ENCODE measurements at places on chromosomes 4 and X.

DNA sequence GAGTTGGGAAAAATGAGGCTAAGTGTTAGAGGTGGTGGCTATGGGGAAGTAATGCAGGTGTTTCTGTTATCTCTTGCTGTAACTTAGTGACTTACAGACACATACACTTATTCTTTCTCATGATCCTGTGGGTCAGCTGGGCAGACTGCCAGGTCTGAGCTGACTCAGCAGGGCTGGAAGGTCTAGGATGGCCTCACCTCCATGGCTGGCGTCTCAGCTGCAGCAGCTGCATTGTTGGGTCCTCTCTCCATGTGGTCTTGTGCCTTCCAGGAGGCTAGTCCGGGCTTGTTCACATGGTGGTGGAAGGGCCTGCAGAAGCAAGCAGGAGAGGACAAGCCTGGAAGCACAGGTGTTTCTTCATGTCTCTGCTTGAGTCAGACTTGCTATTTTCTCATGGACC, 172.7 kb downstream of the NHS start:
- no peak for DNase-seq

- no peak for DNase-seq
These were observed 588 bp downstream of the ART3 start for GRCh38 chr4:76074993-76075600.

- DNase-seq: no peak
These were observed 143.2 kb upstream of the DGKK start for GRCh38 chrX:50613846-50614245.

DNA sequence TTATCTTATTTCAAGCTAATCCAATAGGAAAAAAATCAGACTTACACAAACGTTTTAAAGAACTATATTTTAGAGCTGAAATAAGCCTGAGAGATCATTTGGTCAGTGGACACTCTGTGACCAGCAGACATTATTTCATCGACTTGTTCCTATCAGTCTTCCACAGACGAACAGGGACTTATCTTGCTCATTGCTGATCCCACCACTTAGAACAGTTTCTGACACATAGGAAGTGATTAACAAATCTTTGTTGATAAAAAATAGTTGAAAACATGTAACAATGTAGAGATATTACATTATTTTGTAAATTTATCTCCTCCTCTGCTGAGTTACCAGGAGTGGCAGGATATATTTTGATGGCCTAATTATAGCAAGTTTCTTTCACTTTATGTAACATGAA, 65.8 kb downstream of the TAPT1 start:
- DNase-seq: no peak

DNA sequence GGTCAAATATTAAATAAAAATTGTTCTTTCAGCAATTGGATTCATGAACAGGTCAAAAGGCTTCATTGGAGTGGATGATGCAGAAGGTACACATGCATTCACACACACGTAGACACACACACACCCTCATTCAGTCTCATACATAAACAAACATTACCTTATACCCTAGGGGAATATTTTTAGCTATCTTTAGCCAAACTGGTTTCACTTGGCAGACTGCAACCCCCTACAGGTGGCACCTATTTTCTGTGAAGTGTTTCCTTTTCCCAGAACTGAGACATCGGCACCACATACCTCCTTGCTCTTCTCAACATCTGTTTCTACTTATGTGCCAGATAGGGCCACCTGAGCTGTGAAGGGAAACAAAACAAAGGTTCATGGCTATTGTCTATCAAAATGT, 18.5 kb upstream of the KDR start:
- no peak for DNase-seq

DNA sequence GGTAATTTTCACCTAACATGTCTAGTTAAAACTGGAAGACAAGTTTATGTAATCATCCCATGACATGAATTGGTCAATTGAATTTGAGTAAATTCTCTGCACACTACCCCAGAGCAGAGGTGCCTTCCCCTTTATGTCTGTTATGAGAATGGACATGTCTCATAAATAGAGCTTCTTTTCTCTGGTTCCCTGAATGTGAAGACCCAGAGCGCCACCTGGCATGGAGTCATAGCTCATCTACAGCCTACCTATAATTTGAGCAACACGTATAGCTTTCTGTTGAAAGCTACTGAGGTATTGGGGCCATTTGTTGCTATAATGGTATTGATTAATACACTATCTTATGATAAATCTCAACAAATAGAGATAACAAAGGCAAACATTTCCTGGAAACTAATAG, 626.5 kb upstream of the GALNTL6 start:
- no peak for DNase-seq

DNA sequence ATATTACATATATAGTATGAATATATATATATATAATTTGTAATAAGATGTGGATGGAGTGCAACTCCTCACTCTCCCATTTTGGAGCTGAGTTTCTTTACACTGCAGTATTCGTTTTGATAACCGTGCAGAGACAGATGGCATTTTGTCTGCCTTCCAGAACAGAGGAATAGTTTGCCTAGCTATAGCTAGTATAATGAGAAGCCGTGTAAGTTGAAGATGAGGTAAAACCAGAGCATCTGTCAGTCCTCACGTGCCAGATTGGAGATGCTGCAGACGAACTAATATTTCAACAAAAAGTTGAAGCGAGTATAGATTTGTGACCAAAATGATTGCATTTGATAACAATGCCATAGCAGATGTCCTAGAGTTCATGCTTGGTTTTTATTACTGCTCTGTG, 180.6 kb downstream of the FMR1NB start:
- DNase-seq: no peak

DNA sequence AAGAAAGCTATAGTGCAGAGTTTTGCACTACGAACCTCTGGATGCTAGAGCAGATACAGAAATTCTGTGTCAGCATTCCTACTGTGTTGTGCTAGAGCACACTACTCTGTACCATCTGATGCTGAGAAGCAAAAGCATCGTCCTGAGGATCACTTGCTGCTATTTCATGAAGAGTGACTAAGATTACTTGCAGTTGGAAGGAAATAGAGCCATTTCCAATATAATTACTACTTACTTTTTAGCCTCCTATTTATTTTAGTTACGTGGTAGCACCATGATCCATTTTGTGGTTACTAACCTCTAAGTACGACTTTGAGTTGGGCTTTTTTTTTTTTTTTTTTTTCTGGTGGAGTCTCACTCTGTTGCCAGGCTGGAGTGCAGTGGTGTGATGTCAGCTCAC, 226.7 kb downstream of the PALLD start:
- DNase-seq: no peak

DNA sequence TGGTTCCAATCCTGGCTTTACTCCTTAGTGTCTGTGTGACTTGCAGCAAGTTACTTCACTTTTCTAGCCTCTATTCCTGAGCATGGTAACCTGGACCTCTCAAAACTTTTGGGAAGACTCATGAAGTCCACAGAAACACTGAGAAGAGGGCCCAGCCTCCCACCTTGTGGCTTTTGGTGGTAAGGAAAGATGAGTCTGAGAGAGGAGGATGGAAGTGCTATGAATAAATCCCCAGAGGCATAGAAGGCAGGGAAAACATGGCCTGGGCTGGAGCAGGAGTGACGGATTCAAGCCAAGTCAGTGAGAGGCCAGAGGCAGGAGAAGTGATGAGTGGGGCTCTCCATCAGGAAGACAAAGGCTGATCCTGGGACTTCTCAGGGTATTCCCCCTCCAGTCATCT, 10.9 kb upstream of the MAGEA4 start:
- no peak for DNase-seq

GRCh38 chr4:48635310-48635709, 144.8 kb downstream of the FRYL start:
- DNase-seq: no peak

GRCh38 chrX:45667666-45668065, 467.0 kb upstream of the DIPK2B start:
- no peak for DNase-seq

DNA sequence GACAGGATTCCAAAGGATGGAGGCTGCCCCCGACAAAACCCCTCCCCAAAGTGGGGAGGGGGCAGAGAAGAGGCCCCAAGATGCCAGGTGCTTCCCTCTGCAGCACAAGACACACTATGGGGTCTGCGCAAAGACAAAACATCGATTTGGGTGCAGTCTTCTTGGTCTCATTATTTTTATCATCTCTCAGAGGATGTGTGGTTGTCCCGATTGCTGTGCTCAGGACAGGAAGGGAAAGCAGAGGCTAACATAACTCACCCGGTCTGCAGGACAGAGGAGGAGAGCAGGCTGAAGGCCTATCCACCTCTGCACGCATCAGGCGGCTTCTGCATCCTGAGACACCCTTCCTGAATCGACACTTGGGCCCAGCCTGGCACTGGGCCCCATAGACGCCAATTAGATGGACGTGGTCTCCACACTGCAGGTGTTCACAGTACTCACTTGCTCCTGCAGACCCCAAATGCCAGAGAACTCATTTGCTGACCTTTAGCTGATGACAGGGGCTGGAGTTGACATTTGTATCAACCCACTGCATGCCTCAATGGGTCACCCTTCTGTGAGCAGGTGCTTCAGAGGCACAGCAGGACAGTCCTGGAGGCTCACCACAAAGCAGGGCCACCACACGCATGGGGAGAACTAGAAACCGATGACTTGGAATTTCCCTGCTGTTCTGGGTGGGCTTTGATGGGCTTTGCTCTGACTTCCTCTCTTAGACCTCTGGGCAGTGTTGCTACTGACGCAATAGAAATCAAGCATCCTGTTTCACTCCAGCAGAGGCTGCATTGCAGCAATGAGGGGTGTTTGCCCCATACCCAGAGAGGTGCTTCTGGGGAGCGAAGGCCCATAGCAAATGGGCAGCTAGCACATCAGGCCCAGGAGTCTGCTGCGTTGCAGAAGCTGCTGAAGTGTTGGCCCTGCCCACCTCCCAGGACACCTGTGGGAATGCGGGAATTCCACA, 96.3 kb upstream of the ENPP6 start:
- DNase-seq: no peak

- no peak for DNase-seq
These were observed 255.2 kb downstream of the THOC2 start for GRCh38 chrX:123477673-123478072.

GRCh38 chr4:2080429-2081300, 21.5 kb downstream of the NAT8L start:
- no peak for DNase-seq

DNA sequence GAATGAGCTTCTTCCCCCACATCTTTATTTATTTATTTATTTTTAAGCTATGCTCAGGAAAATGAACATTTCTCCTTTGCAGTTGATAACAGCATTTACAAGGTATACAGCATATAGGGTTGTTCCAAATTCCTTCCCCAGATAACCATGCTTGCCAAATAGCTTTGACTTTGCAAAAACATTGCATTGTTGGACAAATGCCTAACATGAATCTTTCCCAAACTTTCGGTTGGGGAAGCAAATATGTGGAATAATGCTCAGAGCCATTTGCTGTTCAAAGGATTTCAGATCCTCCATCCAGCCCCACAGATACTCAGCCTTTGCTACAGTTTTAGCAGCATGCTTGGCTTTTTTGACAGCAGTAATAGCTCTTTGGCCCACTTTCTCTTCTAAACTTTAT, 127.2 kb upstream of the AGA start:
- no peak for DNase-seq

GRCh38 chrX:44431194-44431593, 87.7 kb upstream of the EFHC2 start:
- no peak for DNase-seq

DNA sequence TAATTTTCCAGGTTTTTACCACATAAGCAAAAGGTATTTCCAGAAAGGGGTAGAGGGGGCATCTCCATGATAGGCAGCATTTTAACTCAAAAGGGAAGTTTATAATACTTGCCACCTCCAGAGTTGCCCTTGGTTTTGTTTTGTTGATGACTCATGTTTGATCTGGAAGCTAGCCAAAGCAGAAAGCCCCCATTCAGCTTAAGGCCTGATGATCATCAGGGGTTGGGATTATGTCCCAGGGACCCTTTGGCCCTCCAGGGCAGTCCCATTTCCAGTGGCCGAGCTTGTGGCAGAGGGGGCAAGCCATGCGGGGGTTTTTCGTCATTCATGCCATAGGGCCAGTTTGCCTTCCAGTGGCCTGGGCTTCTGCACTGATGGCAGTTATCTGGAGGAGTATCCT, 143.0 kb upstream of the PLAC1 start:
- DNase-seq: no peak

- no peak for DNase-seq
These were observed 22.2 kb downstream of the IL2 start for GRCh38 chr4:122434285-122434684.

DNA sequence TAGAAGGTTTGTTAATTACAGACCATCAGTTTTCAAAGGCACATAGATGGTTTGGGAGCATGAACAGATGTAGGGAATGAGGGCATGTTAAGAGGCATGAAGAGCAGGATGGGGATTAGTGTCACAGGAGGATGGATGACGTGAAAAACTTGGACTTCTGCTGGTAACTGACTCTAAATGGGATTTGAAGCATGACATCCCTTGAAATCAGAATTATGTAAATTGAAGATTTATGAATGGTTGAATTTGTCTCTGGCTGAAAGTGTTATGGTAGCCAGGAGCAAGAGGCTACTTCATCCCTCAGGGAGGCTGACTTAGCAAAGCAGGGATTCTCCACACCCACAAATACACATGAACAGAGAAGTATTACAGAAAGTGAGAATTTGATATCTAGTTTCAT, 454.6 kb downstream of the MAGEB5 start:
- DNase-seq: no peak

GRCh38 chr4:186699298-186699697, 24.4 kb downstream of the FAT1 start:
- DNase-seq: no peak

GRCh38 chrX:23483396-23483795, 148.7 kb downstream of the PTCHD1 start:
- no peak for DNase-seq

GRCh38 chrX:721354-721753, 90.8 kb downstream of the SHOX start:
- DNase-seq: no peak

DNA sequence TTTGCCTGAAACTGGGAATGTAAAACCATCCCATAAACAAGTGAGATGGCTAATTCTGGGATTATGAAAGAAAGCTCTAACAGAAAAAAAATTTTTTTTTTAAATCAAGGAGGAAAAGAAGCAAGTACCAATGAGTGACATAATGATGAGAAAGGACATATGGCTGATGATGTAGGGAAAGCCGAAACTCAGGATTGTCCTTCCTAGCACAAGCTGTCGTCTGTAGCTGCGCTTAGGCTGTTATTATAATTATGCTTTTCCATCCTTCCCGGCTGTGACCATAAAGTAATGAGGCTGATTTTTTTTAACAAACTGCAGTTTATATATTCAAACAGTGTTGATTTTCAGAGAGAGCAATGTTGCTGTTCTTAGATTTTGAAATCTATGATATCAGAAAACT, 209.8 kb upstream of the NOCT start:
- DNase-seq: no peak

DNA sequence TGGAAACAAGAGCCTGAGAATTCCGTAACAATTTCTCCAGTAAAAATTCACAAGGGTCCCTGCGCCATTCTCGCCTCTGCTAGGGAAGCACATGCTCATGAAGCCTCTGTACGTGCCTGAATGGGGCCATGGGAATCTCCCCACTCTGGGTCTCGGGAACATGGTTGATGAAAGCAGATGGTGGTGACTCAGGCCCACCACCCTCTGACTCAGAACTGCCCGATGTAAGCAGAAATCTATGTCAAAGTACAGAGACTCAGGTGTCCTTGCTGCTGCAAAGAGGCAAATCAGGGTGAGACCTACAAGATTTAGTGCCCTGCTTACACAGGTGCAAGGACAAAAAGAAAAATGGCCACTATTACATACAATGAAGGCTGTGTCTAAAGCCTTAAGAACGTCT, 65.0 kb downstream of the SCD5 start:
- no peak for DNase-seq

Measured in activated gamma-delta T cell (primary cell).